ENCODE measurements at places on chromosomes 7 and 10.
A peak's percentile ranks its signal among the peaks of the same experiment; 100 is the strongest.

GRCh38 chr10:110303681-110304080, 1.0 kb downstream of the SMNDC1 start:
- DNase-seq = no peak

- DNase-seq = peak; percentile 32
Observed at GRCh38 chr10:14022954-14023672, 307.6 kb downstream of the FRMD4A start.

GRCh38 chr10:97686301-97686961, 610 bp downstream of the AVPI1 start:
- DNase-seq = no peak

GRCh38 chr7:132255898-132256297, 320.4 kb downstream of the PLXNA4 start:
- no peak for DNase-seq

- peak; percentile 31 for DNase-seq
Observed at GRCh38 chr7:96178581-96178980, 143.3 kb downstream of the SLC25A13 start.

DNA sequence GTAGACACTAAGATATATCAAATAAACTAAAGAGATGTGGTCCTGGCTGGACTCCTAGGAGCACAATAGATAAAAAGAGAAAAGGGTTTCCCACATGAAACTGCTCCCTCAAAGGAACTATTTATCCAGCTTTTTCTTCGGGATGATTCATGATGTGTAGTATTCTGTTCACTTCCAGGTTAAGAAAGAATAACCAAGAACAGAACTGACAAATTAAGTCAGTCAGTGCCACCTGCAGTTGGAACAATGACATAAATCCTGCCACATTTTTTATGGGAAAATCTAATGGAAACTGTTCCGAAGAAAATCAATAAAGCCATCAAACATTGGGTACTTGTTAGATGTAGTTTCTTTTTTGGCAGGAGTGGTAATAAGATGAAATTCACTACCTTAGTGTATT, 87.1 kb downstream of the POLR1F start:
- DNase-seq = peak; percentile 18

DNA sequence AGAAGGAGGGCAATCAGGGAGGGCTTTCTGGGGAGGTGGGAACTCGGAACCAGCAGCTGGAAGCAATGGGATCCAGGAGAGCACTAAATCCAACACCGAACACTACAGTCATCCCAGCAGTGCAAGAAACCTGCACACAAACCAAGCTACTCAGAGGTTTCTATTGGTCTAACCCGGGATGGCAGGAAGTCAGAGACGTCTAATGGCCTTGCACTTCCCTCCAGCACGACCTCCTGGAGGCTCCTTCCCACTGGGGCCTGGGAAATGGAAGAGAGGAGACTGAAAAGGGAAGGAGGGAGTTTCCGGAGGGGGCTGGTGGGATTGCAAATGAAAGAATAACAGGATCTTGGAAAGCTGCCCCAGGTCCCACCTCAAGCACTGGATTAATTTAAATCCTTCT, 56.3 kb downstream of the TEX36 start:
- no peak for DNase-seq

GRCh38 chr10:8273749-8274148, 219.3 kb downstream of the GATA3 start:
- DNase-seq = no peak

DNA sequence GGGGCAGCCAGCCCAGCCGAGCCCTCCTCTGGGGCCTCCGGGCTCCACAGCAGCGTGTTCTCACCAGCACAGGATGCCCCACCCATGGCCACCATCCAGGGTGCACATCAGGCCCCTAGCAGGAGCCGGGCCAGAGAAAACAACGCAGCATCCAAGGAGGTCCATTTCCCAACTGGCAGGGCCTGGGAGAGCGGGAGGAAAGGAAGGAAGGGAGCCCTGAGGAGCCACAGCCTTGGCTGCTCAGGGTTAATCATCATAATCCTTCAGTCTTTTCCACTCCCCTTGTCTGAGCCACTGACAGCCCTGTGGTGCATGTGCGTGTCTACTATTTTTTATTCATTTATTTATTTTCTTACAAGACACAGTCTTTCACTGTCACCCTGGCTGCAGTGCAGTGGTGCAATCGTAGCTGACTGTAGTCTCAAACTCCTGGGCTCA, 3.6 kb downstream of the PLAC9 start:
- peak; percentile 83 for DNase-seq

- DNase-seq = peak; percentile 99
Observed at GRCh38 chr7:102875700-102876295, 37.0 kb upstream of the LRRC17 start.

- peak; percentile 71 for DNase-seq
Observed at GRCh38 chr7:151013733-151014497, 10.4 kb downstream of the ATG9B start.

DNA sequence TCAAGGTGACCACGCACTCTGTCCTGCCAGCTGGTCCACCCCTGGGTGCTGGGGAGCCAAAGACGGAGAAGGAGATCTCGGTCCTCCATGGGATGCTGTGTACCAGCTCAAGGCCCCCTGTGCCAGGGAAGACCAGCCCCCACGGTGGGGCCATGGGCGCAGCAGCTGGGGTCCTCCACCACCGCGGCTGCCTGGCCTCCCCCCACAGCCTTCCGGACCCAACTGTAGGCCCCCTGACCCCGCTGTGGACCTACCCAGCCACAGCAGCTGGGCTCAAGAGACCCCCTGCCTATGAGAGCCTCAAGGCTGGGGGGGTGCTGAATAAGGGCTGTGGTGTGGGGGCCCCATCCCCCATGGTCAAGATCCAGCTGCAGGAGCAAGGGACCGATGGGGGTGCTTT, 5.4 kb downstream of the NYAP1 start:
- no peak for DNase-seq

DNA sequence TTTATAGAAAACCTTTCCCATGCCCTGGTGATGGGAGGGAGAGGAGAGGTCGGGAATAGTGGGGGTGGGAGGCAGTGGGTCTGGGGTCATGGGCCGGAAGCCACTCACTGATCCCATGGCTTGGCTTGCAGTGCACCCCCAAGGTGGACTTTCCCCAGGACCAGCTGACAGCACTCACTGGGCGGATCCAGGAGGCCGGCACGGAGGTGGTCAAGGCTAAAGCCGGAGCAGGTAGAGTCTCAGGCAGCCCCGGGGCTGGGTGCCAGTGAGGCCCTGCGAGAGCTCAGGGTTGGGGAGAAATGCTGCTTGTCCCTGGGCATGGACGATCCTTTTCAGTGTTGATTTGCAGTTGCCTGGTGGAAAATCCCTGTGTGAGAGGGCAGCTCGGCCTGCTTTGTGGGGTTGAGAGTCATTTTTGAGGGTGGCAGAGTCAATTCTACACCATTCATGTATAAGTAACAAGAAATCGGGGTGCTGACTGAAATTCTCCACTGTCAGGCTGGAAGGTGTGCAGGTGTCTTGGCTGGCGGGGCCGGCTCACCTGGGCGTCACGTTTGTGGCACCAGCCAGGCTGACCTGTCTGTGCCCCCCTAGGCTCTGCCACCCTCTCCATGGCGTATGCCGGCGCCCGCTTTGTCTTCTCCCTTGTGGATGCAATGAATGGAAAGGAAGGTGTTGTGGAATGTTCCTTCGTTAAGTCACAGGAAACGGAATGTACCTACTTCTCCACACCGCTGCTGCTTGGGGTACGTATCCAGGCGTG, 16.5 kb downstream of the MDH2 start:
- DNase-seq = no peak

GRCh38 chr10:70362328-70362727, 20.1 kb downstream of the LRRC20 start:
- DNase-seq = no peak

DNA sequence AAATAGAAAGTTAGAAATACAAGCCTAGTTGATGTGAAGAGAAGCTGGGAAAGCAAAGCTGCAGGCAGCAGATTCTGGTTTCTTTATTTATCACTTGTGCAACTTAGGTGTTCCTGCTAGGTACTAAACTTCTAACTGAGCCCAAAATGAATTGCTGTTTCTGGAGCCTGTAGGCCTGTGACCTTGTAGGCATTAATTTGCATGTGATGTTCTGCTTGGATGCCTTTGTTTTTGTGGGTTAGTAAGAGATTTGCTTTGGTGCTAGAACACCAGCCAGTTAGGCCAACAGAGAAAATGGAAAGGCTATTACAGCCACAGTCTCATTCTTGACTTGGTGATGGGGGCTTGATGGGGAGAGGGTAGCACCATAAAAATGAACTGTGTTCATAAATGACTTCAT, 370.7 kb downstream of the PPP1R3A start:
- no peak for DNase-seq

GRCh38 chr10:86375204-86375603, 8.6 kb upstream of the GRID1 start:
- DNase-seq = no peak

DNA sequence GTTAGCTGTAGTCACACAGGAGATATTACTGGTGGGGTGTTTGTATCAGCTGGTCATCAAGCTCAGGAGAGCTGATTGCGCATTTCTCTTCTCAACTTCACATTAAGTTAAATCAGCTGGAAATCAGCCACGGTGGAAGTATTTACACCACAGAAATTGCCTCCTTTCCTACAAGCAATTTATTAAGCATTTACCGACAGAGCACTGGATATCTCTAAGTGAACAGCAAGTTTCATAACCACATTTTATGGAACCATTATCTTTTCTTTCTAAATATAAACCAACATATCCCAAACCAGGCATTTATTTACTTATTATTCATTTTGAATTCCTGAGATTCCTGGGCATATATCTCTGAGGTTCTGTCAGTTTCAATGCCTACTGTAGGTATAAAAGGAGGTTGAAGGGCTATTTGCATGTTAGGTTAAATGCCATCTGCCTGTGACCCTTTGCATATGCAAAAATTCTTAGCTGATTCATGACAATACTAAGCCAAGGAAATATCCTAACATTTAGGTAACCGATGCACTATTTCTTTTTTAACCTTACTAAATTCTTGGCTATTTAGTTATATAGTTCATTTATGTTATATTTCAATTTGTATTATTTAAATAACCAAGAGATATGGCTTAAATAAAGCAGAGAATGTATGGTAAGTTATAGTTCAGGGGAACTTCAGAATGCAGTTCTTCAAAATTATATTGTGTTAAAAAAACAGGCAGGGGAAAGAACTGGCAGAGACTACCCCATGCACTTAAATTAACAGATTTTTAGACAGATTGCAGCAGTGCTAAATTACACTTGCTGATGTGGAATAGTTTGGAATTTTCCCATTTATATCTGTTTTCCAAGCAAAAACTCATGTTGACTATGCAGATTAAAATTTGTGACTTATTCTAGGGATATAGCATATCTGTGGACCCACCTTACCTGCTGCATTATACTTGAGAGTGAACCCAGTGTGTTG, 56.8 kb downstream of the DYNC1I1 start:
- peak; percentile 9 for DNase-seq

DNA sequence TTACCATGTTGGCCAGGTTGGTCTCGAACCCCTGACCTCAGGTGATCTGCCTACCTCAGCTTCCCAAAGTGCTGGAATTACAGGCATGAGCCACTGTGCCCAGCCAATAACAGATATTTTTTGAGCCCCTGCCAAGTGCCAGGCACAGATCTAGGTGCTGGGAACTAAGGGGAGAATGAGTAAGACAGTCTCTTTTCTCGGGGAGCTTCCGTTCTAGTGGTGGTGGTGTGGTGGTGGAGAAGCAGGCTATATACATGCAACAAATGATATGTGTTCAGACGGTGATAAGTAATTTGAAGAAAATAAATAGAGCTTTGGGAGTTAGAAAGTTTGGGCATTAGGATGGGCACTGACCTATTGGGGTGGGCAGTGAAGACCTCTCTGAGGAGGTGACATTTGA, 76.7 kb upstream of the VKORC1L1 start:
- DNase-seq = no peak

- no peak for DNase-seq
Observed at GRCh38 chr7:101591504-101591903, 37.6 kb downstream of the MYL10 start.

DNA sequence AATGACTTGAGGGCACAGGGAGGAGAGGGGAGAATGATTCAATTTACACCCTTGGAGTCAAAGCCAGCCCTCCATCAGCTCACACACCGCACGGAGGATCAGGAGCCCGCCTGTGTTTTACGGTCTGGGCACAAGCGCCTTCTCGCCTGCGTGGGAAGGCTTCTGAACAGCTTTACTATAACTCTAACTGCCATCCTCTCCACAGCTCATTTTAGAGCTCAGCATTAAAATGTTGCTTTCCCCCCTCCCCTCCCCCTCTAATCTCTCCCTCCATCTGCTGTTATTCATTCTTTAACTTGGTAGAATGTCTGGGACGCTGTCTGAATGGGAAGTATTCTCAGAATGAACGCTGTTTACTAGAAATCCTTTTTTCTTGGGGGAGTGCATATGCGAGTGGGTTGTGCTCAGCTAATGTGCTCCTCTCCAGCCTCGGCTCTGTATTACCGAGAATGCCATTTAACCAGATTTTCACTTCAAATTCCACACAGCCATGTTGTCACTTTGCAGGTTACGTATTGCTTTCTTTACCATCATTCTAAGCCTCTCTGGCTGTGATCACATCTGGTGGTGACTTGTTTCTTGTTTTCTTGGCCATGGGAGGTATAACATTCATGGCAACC, 140.1 kb downstream of the GFRA1 start:
- DNase-seq = no peak

GRCh38 chr7:134016223-134016941, 110.8 kb upstream of the LRGUK start:
- peak; percentile 30 for DNase-seq

DNA sequence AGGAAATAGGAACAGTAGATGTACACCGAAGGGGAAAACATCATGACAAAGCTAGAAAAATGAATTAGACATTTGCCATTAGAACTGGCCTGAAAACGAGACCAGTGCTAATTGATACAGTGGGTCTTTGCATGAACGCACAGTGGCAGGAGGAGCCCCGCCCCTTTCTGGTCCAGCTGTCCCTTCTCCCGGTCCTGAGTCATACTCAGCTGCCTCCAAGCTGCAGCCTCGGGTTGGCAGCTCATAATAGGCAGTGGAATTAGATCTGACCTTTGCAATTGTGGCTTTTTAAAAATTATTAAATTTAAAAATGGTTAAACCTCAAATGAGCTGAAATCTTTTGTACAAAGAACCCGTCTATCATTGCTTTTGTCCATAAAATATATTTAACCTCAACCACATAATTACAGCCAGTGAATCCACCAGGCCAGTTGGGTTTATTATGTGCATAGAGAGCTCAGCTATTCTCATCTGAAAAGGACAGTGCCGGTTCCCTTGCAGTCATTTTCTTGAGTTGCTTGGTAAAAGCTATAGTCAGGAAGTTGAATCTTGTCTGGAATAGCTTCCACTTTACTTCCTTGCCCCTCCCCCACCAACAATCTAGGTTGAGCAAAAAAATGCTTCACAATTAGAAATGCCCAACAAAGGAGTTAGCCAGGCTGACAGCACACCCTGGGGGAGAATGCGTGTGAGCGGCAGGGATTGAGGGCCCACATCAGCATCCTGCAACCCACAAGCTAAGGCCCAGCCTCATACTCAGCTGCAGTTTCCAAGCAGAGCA, 147.1 kb downstream of the BUB3 start:
- DNase-seq = peak; percentile 37

GRCh38 chr10:85767891-85768290, 598.7 kb downstream of the GRID1 start:
- no peak for DNase-seq

- peak; percentile 94 for DNase-seq
Observed at GRCh38 chr7:80145780-80146422, 11.3 kb downstream of the GNAI1 start.
